ENCODE measurements at places on chromosomes 12 and 14.

GRCh38 chr14:42510071-42510470, 903.4 kb downstream of the LRFN5 start:
- no peak for DNase-seq

GRCh38 chr12:131989021-131989420, 39.3 kb downstream of the EP400 start:
- peak; percentile 44 for DNase-seq

GRCh38 chr14:52852810-52853521, 61.6 kb upstream of the GNPNAT1 start:
- DNase-seq = no peak

- DNase-seq = peak; percentile 80
These were observed 308.0 kb downstream of the ITPR2 start for GRCh38 chr12:26524862-26525465.

DNA sequence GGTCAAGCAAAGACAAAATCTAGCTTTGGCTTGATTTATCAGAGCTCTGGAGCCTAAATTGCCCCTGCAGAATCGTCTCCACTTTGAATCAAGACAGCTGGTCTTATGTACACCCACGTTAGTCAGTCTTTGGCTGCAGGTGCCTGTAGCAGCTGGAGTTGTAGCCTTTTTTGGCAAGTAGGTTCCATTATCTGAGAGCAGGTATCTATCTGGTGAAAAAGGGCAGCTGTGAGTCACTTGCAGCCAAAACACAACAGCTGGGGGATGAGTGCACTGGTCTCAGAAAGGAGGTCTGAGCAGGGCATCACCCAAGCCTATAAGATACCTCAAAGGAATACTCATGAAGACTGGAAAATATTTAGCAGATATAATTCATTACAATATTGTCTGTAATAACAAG, 43.6 kb upstream of the KCNH5 start:
- DNase-seq = no peak

- DNase-seq = peak; percentile 81
These were observed 713 bp downstream of the FRMD6 start for GRCh38 chr14:51652168-51653078.

GRCh38 chr12:122946690-122947341, 19.4 kb downstream of the ABCB9 start:
- no peak for DNase-seq

DNA sequence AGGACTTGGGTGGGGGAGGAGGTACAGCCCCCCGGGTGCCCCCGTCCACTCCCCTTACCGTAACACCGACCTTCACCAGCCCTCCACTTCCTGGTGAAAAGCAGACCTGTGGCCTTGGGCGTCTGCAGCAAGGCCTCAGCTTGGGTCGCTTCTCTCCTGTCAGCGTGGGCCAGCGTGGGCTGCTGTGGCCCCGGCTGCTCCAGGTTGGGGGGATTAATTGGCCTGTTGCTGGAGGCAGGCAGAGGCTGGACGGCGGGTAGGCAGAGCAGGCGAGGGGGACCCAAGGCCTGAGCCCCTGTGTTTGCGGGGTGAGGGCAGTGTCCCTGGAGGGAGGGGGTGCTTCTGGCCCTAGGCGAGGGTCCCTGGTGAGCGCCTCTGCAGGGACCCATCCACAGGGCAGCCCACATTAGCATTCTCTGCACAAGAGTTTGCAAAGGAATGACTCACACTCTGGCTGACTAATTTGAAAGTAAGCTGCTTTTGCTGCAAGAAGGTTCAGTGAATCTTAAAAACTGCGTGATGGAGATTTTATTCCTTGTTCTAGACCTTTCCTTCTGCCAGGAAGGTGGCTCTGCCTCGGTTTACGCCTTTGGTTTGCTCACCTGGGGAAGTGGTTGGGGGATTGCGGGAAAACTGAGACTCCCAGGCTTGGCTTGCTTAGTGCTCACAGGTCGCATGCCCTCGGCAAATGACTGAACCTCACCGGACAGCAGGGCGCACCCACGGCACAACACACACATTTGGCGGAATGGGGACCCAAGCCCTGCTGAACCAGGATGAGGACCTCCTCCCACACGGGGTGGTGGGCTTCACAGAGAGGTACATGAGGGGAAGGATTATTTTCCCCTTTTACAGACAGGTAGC, 37.9 kb upstream of the DLK1 start:
- no peak for DNase-seq

GRCh38 chr12:41302979-41303403, 114.9 kb downstream of the PDZRN4 start:
- DNase-seq = no peak

DNA sequence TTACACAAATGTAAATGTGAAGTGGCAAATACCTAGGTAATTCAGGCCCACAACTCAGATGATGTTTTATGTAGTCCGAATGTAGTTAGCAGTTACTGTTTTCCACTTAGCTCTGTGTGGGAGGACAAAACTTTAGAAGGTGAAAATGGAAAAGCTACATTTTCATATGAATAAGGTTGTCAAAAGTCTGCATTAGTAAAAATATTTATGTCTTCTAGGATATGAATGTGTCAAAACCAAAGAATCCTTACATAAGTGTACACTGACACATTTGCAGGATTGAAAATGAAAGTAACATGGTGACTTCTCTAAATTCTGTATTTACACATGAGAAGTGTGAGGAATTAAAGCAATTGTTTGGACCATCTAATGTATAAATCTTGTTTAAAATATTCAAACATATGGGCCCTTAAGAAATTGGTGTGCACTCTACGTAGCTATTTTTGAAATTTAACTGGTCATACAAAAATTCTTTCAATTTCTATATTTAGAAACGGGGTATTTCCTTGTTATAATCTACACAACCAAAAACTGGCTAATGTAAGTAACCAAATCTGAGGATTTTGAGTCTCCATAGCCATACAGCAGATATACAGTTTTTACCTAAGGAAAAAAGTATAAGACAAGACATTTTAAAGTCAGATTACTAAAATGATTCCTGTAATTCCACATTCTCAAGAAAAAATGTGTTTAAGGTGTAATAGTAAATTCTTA, 5.4 kb downstream of the CDKN1B start:
- DNase-seq = peak; percentile 0

GRCh38 chr14:24430682-24431568, 1.2 kb downstream of the KHNYN start:
- DNase-seq = no peak

GRCh38 chr12:9669534-9669933, at the start of gene CLEC2D:
TSS of gene CLEC2D (plus strand) at chr12:9669713. CDS start at chr12:9669735, 22 bp downstream.
- no peak for DNase-seq

DNA sequence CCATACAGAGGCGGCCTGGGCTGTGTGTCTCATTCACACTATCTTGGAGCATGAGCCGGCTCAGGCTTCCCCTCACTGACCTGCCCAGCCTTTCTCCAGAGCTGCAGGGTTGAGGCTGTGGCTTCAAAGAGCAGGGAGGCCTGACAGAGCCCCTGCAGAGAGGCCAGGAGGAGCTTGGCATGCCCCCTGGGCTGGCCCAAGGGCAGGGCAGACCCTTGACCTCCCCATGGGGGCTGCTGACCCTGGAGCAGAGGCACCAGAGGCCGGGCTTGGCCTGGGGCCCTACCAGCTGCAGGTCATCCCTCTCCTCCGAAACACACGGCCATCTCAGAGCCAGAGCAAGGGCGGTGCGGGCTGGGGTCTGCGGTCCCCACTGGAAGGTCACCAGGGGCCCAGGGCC, 46.6 kb upstream of the FZD10 start:
- DNase-seq = no peak

DNA sequence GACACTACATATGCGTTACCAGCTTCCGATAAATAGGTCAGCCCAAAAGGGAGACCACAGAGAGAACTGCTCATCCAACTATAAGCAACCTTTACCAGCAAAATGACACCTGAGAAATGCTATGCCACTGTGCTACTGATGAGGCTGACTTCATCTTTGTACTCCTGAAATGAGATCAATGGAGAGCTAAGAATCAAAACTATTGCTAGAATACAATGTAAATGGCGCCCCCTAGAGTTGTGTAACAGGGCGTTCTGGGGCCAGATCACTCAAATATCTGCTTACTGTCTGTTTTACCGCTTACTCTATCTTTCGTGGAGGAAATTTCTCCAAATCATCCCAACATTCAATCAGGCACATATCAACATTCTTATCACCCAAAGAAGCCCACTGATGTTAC, 4.6 kb downstream of the ZNF384 start:
- peak; percentile 74 for DNase-seq

DNA sequence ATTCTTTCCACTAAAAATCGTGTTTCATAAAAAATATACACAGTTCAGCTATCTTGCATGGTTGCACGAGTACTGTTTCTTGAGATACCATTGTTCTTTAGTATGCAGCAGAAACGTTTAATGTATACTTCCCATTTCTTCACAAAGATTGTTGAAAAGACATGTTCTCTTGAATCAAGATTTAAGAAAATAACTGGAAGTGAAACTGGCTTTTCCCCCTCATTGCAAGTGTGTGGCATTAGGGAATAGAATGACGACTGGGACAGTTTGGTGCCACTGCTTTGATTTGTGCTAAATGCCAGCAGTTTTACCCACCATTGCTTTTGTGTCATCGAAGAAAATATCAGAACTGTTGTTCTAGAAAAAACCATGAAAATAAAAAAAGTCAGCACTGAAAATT, 20.3 kb upstream of the DHRS2 start:
- no peak for DNase-seq
